Activated T-cell treated with anti-CD3 and anti-CD28 coated beads, Interleukin-2, amount 50 U/mL, for 24 hours (primary cell): ENCODE measurements at places on chromosomes 5 and 9.

DNA sequence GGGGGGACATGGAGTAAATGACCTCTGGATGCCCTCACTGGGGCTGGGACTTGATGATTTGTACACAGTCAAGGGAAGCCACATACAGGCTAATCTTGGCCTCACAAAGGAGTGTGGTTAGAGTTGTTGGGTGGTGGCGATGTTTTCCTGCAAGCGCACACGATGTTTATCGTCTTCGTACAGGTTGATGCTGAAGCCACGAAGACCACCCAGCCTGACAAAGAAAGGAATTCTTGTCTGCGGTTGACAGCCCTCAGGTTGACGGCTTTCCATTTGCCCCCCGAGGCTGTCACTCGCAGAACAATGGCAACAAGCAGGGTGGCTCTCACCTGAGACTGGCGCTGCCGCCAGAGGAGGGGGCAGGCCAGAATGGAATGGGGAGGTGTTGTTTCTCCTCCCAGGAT is 14.1 kb upstream of the XPA start:
- H3K27ac ChIP-seq: no peak overlapping the region
- DNase-seq: no peak
- H3K4me1 ChIP-seq: peaks cover 21% of the 10 kb centered on the region
- H3K36me3 ChIP-seq: no peaks in the 10 kb centered on the region
- peaks cover 7% of the 10 kb centered on the region for H3K27me3 ChIP-seq

- H3K36me3 ChIP-seq: no peaks in the 10 kb centered on the region
- no peaks in the 10 kb centered on the region for H3K27me3 ChIP-seq
- H3K27ac ChIP-seq: no peak overlapping the region
- no peak for DNase-seq
- no peaks in the 10 kb centered on the region for H3K4me1 ChIP-seq
Measured at GRCh38 chr9:81317939-81318338, 371.4 kb downstream of the TLE1 start.

- no peak for DNase-seq
- no peak overlapping the region for H3K4me3 ChIP-seq
- H3K36me3 ChIP-seq: no peaks in the 10 kb centered on the region
Measured at GRCh38 chr9:121321016-121321503, 49.0 kb downstream of the STOM start.

- DNase-seq: no peak
- no peak overlapping the region for H3K4me3 ChIP-seq
- H3K4me1 ChIP-seq: no peaks in the 10 kb centered on the region
Measured at GRCh38 chr5:147162740-147163139, 72.1 kb upstream of the STK32A start.

DNA sequence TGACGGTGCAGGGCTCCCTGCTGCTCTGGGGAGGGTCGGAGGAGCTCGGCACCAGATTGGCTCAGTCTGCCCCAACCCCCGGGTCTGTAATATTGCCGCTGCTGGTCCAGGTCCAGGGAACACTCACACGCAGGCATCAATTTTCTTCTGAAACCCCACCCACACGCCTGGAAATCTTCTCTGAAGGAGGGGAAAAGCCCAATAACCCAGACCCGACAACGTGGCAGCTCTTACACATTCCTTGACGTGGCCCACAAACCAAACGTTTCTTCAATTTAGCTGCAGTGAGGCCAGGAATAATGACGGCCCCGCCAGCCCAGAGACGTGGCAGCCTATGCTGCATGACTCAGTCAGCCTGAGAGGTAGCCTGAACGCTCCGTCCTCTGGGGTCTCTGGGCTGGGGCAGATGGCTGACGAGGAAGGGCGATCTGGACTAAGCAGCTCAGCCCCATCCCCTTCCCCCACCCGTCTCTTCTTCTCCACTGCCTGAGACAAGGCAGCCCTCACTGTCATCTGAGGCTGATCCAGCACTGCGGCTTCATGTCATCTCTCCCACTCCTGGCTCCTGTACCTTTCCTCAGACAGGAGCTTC is 9.9 kb upstream of the SPARC start:
- no peaks in the 10 kb centered on the region for H3K4me1 ChIP-seq
- no peak overlapping the region for H3K4me3 ChIP-seq
- H3K27me3 ChIP-seq: no peaks in the 10 kb centered on the region
- no peak for DNase-seq

DNA sequence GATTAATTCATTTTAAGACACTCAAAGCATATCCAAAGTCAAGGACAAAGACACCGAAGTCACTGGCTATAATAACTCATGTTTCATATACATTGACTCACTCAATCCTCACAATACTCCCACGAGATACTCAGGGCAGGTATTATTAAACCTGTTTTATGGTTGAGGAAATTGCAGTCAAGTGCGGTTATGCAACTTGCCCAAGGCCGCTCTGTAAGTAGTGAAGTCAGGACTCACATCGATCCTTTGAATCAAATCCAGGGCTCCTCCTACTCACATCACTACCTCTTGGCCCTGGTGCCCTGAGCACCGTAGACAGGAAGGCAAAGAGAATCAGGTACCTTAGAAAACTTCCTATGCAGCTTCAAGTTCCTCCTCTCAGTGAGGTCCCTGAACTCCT is 87.8 kb upstream of the APC start:
- no peak for DNase-seq
- H3K27me3 ChIP-seq: peaks cover 7% of the 10 kb centered on the region
- no peaks in the 10 kb centered on the region for H3K36me3 ChIP-seq
- no peaks in the 10 kb centered on the region for H3K4me1 ChIP-seq
- no peak overlapping the region for H3K4me3 ChIP-seq

DNA sequence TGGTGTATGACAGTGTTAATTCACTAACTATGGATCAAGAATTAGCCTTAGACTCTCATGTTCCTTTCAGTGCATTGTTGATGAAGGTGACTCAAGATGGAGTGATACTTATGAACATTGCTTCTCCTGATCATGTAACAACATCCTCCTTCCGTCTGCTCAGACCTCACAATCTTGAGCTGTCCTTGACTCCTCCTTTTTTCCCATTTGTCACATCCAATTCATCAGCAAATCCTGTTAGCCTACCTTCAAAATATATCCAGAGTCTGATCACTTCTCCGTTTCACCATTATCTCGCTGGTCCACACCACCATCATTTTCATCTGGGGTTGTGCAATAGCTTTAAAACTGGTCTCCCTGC is 9.2 kb upstream of the SEMA6A start:
- H3K27me3 ChIP-seq: peaks cover 47% of the 10 kb centered on the region
- no peak for DNase-seq

- H3K27ac ChIP-seq: no peak overlapping the region
- peaks cover 77% of the 10 kb centered on the region for H3K36me3 ChIP-seq
- no peak for DNase-seq
- no peak overlapping the region for H3K4me3 ChIP-seq
Measured at GRCh38 chr9:120388003-120388855, 191.7 kb downstream of the CDK5RAP2 start.

- H3K27ac ChIP-seq: no peak within 1 kb of the TSS
- H3K4me1 ChIP-seq: no peaks in the 10 kb centered on the region
- no peak within 1 kb of the TSS for H3K4me3 ChIP-seq
- peaks cover 39% of the 10 kb centered on the region for H3K27me3 ChIP-seq
- no peak for DNase-seq
Measured at GRCh38 chr5:35990941-35991611, at the start of gene UGT3A1. Gene UGT3A1 (minus strand): TSS chr5:35991390. CDS start chr5:35991240, 150 bp downstream.

DNA sequence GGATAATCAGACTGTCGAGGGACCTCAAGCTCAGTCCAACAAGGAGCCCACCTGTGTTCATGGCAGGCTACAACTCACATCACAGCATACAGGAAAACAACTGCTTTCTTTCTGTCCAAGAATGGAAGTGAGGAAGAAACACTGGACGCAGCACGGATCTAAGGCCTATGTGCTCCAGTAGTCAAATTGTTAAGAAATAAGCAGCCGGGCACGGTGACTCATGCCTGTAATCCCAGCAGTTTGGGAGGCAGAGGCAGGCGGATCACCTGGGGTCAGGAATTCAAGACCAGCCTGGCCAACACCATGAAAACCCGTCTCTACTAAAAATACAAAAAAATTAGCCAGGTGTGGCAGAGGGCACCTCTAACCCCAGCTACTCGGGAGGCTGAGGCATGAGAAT is 427.8 kb downstream of the BNC2 start:
- H3K27ac ChIP-seq: no peak overlapping the region
- H3K4me1 ChIP-seq: no peaks in the 10 kb centered on the region
- no peaks in the 10 kb centered on the region for H3K27me3 ChIP-seq
- DNase-seq: no peak
- H3K4me3 ChIP-seq: no peak overlapping the region

GRCh38 chr5:124343451-124343867 is 403.0 kb downstream of the ZNF608 start:
- H3K4me1 ChIP-seq: no peaks in the 10 kb centered on the region
- H3K27ac ChIP-seq: no peak overlapping the region
- H3K4me3 ChIP-seq: no peak overlapping the region
- H3K27me3 ChIP-seq: no peaks in the 10 kb centered on the region

DNA sequence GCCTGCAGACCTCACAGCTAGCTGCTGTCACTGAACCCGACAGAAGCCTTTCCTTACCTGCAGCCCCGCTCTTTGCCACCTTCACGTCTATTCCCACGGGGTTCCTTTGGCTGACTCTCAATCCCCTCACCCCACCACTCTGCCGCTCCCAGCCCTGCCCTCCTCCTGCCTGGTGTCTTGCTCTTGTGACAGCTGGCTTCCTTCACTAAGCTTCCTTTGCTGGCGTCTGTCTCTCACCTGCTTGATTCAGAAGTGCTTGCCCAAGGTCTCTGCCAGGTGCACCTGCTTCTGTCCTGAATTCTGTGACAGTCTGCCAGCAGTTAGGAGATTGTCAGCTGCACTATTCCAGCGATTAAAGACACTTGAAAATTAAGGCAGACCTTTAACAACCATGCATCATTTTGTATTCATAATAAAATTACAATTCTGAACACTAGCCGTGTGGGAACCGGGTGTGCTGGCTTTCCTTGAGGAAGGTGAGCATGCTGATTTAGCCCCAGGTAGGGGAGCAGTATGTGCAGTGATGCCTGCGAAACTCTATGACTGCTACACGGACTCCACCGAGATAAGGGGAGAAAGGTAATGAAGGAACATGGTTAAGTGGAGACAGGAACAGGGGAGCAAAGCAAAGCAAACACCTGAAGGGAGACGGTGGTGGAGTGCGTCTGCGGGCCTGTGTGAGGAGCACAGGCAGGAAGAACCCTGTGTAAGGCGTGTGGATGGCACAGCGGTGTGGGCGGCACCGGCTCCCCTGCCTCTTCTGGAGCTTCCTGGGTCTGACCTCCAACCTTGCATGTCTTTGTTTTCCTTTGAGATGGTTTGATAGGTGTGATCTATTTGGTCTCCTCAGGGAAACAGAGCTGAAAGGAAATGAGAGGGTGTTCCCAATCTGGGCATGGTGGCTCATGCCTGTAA is 80.1 kb upstream of the CACNA1B start:
- peak overlapping the region; percentile 29 for H3K27ac ChIP-seq
- no peaks in the 10 kb centered on the region for H3K4me1 ChIP-seq
- H3K36me3 ChIP-seq: peaks cover 97% of the 10 kb centered on the region
- no peak overlapping the region for H3K4me3 ChIP-seq
- H3K27me3 ChIP-seq: no peaks in the 10 kb centered on the region
- DNase-seq: no peak

DNA sequence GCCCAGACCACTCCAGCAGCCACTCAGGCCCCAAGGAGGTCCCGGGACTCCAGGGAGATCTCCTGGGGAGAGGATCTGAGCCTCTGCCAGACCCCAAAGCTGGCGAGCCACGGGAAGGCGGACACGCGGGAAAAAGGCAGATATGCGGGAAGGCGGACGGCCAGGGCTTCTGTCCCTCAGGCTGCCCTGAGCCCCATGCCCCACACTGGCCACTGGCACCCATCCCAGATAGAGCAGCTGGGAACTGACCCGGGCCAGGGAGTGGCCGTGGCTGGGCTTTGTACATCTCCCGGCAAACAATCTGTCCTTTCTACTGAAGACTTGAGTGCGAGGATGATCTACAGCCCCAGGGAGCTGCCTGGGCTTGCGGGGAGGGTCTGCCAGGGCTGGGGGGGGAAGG is 21.1 kb upstream of the NOTCH1 start:
- no peaks in the 10 kb centered on the region for H3K4me1 ChIP-seq
- H3K27ac ChIP-seq: no peak overlapping the region
- H3K36me3 ChIP-seq: no peaks in the 10 kb centered on the region
- no peak for DNase-seq

DNA sequence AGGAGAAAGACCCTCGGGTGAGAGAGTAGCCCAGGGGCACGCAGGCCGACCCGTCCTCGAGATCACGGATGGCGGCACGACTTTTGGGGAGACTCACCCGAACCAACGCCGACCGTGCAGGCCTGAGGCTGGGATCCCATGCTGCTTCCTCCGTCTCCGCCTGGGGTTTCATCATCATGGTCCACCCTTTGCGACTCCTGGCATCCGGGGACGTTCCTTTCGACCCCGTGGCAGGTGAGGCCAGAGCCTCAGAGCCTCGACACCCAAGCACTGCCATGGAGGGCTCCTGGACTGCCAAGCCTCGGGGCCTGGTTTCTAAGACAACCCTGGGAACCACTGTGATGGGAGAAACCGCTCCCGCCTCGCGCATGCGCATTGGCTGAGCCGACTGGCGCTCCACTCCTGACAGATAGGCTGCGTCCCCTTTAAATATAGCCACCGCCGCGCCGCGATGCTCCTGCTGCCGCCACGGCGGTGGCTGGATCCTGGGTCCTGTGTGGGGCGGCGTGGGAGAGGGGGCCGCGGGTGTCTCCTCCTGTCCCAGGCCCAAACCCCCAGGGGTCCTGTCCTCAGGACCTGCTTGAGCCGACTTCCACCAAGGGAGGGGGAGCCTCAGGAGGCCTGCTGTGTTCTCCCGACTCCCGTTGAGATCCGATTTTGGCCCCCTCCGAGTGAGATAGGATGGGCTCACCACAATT is 481.6 kb downstream of the SPATA31A7 start:
- no peaks in the 10 kb centered on the region for H3K36me3 ChIP-seq
- DNase-seq: peak; percentile 5
- no peaks in the 10 kb centered on the region for H3K4me1 ChIP-seq
- no peak overlapping the region for H3K4me3 ChIP-seq
- H3K27me3 ChIP-seq: no peaks in the 10 kb centered on the region
- H3K27ac ChIP-seq: no peak overlapping the region

GRCh38 chr5:93294199-93294598 is 286.8 kb downstream of the NR2F1-AS1 start:
- no peaks in the 10 kb centered on the region for H3K4me1 ChIP-seq
- H3K27me3 ChIP-seq: no peaks in the 10 kb centered on the region
- H3K4me3 ChIP-seq: no peak overlapping the region
- H3K27ac ChIP-seq: no peak overlapping the region
- no peaks in the 10 kb centered on the region for H3K36me3 ChIP-seq

GRCh38 chr5:157172403-157172802 is 6.3 kb upstream of the GARIN3 start:
- peaks cover 89% of the 10 kb centered on the region for H3K4me1 ChIP-seq
- DNase-seq: peak; percentile 88
- H3K27me3 ChIP-seq: no peaks in the 10 kb centered on the region
- peak overlapping the region; percentile 66 for H3K4me3 ChIP-seq

DNA sequence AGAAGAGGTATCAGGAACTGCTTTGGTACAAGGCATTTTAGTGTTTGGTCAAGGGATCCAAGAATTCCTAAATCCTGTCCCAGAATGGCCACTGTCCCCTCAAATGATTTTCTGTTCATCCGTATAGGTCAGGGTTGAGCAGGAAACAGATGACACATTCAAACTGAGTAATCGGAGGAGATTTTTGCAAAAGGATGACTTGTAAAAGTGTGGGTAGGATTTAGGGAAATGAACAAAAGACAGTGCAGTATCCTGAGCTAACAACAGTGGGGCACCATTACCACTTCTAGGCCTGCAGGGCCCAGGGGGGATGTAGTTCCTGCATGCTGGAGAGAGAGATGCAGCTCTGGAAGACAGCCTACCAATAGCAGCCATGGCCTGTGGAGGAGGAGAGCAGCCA is 290.1 kb downstream of the ZSWIM6 start:
- no peaks in the 10 kb centered on the region for H3K36me3 ChIP-seq
- peaks cover 34% of the 10 kb centered on the region for H3K27me3 ChIP-seq
- no peak overlapping the region for H3K27ac ChIP-seq
- H3K4me1 ChIP-seq: peaks cover 9% of the 10 kb centered on the region
